ENCODE measurements at places on chromosomes 16 and 17.
A peak's percentile ranks its signal among the peaks of the same experiment; 100 is the strongest.

DNA sequence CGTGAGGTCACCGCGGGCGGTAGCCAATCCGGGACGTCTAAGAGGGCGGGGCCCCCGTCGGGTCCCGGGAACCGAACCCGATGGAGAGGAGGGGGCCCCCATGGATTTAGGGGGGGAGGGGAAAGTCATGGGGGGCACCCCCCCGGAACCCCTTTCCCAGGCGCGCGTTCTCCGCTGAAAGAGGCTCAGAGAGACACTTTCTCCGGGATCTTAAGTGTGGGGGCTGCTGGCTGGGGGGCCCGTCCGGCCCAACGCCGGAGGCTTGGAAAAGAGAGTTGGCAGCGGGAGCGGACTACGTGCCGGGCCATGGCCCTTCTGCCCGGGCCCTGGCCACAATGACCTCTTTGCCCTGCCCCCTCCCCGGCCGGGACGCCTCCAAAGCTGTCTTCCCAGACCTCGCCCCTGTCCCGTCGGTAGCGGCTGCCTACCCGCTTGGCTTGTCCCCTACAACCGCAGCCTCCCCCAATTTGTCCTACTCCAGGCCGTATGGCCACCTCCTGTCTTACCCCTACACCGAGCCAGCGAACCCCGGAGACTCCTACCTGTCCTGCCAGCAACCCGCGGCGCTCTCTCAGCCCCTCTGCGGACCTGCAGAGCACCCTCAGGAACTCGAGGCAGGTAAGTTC lies at the start of gene DLX4:
DLX4 (plus strand) TSS at position 57 of the 626 bp plus-strand sequence; CDS start at position 336, 279 bp downstream.
- peak; percentile 31 for DNase-seq

DNA sequence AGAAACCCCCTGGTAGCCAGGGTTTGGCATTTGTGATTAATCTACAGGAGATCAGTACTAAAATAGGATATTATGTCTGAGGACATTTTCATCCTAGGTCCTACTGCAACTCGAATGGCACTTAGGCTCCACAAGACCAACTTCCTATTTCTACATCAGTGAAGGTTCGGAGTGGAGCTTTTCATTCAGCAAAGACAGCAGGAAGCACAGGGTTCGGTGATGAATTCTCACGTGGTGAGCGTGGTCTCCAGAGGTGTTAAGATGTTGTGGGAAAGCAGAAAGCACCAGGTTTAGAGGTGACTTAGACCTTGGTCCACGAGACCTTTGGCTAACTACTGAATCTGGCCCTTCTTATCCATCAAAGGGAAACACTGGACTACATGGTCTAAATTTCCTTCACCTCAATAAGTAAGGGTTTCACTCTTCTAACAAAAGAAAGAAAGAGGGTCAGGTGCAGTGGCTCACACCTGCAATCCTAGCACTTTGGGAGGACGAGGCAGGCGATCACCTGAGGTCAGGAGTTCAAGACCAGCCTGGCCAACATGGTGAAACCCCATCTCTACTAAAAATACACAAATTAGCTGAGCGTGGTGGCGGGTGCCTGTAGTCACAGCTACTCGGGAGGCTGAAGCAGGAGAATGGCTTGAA lies 13.9 kb upstream of the HELZ start:
- no peak for DNase-seq

DNA sequence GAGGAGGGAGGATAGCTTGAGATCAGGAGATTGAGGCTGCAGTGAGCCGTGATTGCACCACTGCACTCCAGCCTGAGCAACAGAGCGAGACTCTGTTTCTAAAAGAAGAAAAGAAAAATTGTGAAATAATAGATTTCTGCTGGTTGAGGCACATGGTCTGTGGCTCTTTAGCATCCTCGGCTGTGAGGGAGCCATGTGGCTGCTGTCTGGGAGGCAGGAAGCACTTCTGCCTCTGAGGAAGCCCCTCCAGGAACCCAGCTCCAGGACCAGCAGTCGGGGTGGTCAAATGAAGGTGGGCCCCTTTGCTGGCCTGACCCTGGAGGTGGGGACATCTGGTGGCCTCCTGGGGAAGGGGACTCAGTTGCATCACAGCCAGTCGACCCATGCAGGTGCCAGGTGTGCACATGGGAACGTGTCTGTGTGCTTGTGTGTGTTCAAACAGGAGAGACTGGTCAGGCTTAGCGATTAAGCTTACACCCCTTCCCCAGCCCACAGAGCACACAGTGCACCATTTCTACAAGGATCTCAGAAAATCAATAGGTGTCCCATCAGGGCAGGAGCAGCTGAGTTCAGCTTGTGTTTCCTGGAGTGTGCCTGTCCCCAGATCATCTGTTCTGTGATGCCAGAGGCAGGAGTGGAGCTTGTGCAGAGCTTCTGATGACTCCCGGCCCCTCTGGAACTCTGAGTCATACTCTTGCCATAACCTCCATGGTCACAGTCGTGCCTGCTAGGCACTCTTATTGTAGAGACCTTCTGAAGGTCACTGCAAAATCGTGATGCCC lies 24.3 kb upstream of the MGAT5B start:
- DNase-seq, result no peak

- no peak for DNase-seq
Measured at GRCh38 chr17:58421711-58422110, 4.4 kb upstream of the RNF43 start.

DNA sequence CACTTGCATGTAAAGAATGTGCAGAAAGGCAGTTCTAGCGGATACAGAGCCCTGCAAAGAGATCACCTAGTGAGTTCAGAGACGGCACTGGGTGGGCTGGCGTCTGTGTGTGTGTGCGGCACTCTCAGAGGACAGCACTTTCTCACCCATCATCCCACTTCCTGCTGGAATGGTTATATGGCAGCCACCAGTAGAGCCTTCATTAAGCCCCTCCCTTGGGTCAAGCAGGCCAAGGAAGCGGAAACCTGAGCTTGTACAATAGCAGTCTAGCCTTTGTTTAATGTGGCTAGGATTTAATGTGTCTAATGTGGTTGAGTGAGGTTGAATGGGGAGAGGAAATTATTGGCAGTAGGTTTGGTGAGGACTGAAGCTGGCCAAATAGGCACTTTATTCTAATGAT lies 88.3 kb upstream of the ELAC2 start:
- DNase-seq, result no peak

- peak; percentile 91 for DNase-seq
Measured at GRCh38 chr17:50547035-50547735, at the start of gene SPATA20. Gene SPATA20 (plus strand): TSS chr17:50547174. CDS start chr17:50547209, 35 bp downstream.

DNA sequence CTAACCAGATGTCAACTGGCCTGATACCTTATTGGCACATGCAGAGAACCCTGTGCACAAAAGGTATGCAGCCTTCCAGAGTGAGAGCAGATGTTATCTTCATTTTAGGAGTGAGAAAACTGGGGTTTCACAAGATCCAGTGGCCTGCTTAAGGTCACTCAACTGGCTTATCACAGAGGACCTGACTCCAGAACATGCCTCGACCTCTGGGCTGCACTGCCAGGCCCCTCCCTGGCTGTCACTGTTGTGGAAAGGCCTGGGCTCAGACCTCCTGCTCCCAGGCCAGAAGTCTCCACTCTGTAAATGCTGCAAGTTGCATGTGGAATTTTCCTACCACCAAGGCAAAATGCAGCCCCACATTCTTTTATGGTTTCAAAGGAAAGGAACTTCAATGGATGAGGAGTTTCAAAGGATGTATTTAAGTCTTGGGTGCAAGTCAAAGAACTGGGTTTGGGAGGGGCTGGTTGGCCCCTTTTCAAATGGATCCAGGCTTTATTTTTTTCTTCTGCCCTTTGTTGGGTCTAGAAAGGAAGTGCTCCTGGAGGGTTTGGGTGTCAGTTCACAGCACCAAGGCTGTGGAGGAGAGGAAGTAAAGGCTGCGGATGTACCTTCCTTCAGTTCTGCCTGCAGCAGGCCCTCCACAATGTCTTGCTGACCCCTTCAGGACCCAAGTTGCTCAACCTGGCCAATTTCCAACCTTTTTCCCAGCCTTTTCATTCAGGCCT lies 30.4 kb upstream of the SMPD3 start:
- DNase-seq, result no peak

- DNase-seq, result no peak
Measured at GRCh38 chr16:84643180-84643583, 5.1 kb upstream of the KLHL36 start.

DNA sequence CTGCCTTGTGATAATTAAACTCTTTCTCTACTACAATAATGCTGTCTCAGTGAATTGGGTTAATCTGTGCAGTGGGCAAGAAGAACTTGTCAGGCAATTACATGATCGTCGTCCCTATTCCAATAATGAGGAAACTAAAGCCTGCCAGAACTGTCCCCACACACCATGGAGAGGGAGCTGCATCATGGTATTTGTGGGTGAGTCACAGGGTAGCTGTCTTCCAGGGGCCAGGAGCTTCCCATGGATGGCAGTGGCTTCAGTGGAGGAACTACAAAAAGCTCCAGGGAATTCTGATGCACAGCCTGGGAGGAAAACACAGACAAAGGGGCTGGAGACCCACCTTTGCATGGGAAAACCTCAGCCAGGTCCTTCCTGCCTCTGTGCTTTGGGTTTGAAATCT lies 83.3 kb upstream of the C16orf82 start:
- DNase-seq, result no peak

- DNase-seq, result no peak
Measured at GRCh38 chr16:1563786-1564185, 30.3 kb downstream of the TMEM204 start.

DNA sequence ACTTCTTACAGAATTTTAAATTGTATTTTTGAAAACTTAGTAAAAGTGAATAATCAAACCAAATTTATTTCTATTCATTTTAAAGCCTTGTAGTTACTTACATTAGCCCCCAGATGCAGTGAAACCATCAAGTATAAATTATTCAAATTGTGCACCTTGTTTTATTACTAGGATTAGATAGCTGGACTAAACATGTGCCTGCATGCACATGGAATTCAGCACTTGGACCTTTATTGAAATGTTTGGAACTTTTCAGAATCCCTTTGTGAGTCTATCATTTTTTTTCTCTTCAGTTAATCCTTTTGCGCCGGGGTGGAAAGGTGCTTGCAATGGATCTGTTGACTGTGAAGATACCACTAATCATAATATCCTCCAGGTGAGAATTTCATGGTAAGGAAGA lies 4.7 kb downstream of the ZPBP2 start:
- no peak for DNase-seq

DNA sequence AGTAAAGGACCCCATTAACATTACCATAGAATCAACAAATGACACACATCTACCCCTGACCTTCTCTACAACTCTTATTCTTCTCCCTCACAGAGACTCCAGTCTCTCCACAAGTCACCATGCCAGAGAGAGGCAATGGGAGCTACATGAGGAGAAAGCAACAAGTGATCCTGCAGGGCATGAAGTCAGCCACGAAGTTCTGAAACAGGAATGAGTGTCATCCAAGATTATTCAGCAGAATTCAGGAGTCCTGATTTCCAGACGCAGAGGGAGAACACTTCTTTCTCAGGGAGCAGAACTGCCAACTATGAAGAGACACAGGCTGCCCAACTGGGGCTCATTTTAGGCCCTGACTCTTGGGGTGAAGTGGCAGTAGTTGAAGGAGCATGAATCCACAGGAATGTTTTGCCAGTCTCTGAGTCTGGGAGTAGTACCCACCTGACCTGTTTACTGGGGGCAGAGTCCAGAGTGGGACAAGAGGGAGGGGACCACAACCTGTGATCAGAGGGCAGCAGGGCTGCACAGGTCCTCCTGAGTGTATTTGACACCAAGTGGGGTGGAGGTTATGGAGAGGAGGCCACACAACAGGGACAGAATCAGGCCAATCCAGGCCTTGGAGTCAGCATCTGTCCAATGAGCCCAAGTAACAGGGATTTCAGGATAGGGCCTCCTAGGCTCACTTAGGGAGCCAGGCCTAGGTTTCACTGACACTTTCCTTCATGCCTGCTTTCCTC lies 2.4 kb upstream of the MTMR4 start:
- DNase-seq, result no peak

- peak; percentile 33 for DNase-seq
Measured at GRCh38 chr17:81471818-81472456, 40.7 kb downstream of the ACTG1 start.

- DNase-seq, result no peak
Measured at GRCh38 chr17:4769628-4770027, 2.1 kb upstream of the TM4SF5 start.

- no peak for DNase-seq
Measured at GRCh38 chr17:48641541-48642058, 15.4 kb upstream of the HOXB9 start.

GRCh38 chr16:25311039-25311438 lies 53.4 kb upstream of the ZKSCAN2 start:
- no peak for DNase-seq

DNA sequence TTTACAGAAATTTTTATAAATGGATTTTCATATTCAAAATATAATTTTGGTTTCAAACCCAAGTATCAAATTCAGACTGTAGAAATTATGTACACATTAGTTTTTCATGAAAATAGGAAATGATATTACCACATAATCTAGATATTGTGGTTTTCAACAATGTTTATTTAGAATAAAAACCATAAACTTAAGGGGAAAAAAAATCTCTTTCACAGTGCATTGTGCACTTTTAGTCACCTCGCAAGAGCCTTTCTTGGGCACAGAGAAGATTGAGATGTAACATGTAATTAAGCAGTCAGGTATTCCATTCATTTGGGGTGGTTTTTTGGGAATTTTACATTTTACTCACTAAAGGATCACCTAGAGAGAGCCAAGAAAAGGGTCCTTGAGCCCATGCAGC lies 104.0 kb downstream of the TANC2 start:
- DNase-seq, result no peak

- no peak for DNase-seq
Measured at GRCh38 chr17:83180264-83180995, 101.0 kb downstream of the METRNL start.

- DNase-seq, result no peak
Measured at GRCh38 chr16:22726868-22727267, 87.1 kb upstream of the HS3ST2 start.

DNA sequence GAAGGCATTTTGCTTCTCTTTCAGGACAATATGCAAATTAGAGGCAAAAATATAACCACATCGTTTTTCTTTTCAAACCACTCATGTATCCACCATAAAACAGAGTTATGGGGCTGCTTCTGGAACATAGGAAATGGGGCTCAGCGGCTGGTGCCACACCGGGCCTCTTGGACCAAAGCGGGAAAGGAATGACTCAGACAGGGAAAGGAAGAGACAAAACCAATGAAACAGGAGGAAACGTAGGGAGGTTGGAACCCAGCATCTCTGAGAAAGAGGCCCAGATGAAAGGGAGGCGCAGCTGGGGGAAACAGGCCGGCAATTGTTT lies 28.5 kb downstream of the CUEDC1 start:
- no peak for DNase-seq
